ENCODE measurements at places on chromosomes 12 and 14.
A peak's percentile ranks its signal among the peaks of the same experiment; 100 is the strongest.

- DNase-seq, result no peak
Observed at GRCh38 chr14:94663538-94663937, 51.3 kb downstream of the SERPINA3 start.

- no peak for DNase-seq
Observed at GRCh38 chr12:70619471-70620152, 17.6 kb downstream of the PTPRB start.

DNA sequence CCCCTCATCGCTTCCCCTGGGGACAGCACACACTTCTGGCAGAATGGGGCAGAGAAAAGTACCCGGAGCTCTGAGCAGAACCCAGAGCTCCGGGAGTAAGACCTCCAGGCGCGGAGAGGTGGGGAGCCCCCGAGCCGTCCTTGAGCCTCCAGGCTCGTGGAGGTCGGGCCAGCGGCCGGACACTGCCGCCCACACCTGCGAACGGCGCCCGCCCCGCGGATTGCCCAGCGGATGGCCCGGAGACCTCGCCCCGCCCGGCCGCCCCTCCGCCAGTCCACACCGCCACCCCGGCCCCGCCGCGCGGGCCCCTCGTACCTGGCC is 344 bp downstream of the SPTLC2 start:
- DNase-seq, result no peak

- DNase-seq, result no peak
Observed at GRCh38 chr12:83793616-83794015, 1106.9 kb downstream of the TMTC2 start.

GRCh38 chr12:7042842-7043241 is 17.7 kb upstream of the C1S start:
- DNase-seq, result no peak

DNA sequence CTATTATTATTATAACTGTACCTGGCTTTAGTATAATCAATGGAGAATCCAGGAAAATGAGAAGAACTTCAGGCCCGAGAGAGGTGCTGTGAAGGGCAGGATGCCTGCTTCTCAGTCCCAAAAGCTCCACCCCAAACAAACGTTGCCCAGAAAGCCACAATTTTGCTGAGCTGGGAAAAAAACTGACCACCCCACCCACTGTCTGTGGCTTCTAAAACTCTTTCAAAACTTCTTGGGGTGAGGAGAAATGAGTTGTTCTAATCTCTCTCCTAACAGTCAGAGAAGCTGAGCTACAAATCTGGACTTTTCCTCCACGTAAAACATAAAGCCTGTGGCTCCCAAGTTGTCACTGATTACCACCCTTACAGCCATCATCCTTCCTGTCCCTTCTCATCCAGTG is 13.4 kb downstream of the VDR start:
- no peak for DNase-seq

DNA sequence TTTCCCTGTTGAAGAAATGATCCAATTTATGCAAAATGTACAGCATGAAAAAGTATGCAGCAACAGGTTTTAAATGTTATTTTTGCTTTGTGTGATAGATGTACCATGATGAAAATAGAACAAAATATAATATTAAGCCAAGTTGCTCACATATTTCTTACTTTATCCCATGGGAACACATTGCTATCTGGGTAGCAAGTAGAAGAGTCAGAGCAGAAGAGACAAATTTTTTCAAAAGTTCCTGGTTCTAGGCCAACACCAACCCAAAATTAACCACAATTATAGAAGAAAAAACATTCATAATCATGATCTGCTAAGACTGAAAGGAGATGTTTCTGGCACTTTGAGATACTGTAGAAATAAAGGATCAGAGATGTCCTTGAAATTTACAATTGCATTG is 79.9 kb upstream of the SYT10 start:
- no peak for DNase-seq

GRCh38 chr12:97109441-97109840 is 202.4 kb downstream of the NEDD1 start:
- no peak for DNase-seq

GRCh38 chr14:55782166-55782565 is 202.2 kb downstream of the KTN1 start:
- DNase-seq, result no peak

DNA sequence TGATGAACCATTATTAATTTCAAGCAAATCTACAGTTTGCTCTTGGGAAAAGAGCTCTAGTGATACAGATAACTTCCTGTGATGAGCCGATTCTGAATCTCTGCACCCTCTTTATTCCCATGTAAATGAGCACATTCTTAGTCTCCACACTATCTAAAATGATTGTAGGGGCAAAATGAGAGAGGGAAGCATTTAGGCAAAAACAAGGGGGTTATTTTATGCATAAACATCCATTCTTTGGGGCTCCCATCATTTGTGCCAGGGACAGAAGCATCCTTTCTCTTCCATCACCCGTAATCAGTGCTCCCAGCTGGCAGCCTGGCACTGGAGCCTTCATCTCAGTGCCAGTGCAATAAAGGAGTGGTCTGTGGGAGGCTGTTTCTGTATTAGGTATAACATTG is 1.7 kb upstream of the GPD1 start:
- DNase-seq, result no peak

DNA sequence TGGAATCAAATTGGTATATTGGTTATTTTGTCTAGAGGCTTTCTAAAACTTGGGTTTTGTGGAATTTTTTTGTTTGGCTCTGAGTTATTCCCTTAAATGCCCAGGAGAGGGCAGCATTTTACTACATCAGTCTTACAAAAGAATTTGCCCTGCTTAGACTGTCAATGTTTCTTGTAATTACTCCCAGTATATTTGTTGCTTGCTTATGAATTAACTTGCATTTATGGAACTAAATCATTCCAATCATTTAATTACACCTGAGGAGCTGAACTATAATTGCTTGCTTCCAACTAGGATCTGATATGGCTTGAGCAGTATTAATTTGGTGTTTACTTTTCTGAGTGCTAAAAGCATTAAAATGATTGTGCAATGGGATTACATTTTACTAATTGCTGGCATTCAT is 48.7 kb downstream of the MIPOL1 start:
- DNase-seq, result no peak

DNA sequence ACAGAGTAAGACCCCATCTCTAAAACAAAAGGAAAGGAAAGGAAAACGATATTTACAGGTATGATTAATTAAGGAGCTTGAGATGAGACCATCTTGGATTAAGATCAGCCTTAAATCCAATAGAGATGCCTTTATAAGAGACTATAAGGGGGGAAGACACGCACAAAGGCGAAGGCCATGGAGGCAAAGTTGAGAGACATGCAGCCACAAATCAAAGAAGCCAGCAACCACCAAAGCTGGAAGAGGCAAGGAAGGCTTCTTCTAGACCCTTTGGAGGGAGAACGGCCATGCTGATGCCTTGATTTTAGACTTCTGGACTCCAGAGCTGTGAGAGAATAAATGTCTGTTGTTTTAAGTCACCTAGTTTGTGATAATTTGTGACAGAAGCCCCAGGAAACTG is 39.6 kb upstream of the MED13L start:
- no peak for DNase-seq

- no peak for DNase-seq
Observed at GRCh38 chr14:82500222-82500621, 966.6 kb upstream of the SEL1L start.

DNA sequence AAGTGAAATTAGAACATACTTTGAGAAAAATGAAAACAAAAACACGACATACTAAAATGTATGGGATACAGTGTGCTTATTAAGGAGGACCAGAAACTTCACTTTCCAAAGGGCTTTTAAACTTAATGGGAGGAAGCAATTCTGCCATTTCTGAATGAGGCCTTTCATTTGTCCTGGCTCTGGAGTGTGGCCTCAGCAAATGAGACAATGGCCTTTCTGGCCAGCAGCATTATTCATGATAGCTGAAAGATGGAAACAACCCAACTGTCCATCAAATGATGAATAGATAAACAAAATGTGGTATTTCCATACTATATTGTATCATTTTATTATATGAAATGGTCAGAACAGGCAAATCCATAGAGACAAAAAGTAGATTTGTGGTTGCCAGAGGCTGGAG is 338.6 kb downstream of the CEP128 start:
- DNase-seq, result no peak

GRCh38 chr12:85029456-85029855 is 6.6 kb downstream of the TSPAN19 start:
- DNase-seq, result no peak

- no peak for DNase-seq
Observed at GRCh38 chr14:76930549-76930948, 98.0 kb downstream of the IRF2BPL start.

- DNase-seq, result no peak
Observed at GRCh38 chr12:99766408-99766807, 118.9 kb downstream of the GARIN6 start.

DNA sequence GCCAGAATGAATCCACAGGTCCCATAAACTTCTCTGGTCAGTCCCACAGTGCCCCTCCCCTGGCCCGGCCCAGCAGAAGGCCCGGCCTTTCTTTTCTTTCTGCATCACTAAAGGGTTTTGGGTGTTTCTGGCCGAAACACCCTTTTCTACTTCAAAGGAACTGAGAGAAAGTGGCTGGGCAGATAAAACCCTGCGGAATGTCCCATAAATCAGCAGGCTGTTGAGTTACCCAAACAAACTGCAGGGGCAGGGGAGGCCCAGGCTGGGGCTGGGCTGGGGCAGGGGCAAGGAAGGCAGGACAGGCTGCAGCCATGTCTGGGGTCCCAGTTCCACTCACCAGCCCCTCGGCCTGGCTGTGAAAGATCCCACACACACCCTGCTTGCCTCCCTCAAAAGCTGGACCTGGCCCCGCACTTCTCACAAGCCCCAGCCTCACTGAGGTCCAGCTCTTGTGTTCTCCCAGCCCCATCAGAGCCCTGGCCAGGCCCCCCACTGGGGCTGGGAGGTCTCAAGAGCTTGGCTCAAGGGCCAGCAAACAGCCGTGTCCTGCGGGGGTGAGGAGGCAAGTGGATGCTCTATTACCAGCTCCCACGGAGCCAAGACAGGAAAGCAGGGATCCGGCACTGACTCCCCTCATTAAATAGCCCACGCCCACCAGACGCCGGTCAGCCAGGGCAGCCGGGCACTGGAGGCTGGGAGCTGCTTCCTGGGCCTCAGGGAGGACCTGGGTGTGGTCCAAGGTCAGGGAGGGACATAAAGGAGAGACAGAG is 41.9 kb downstream of the CCNK start:
- DNase-seq, result no peak

DNA sequence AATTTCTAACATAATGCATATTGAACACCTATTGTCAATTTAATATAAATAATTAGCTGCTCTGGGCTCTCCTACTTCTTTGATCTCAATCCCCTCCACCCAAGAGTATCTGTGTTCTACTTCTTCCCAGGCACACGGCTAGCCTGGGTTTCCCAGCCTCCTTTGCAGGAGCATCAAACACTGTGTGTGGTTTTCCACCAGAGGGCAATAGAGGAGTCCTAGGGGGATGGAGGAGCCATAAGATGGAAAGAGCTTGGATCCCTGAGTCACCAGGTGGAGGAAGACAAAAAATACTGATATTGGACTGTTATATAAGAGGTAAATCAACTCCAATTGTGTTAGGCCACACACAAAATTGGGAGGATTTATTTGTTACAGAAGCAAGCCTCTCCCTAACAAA is 333.7 kb downstream of the GLT1D1 start:
- no peak for DNase-seq

DNA sequence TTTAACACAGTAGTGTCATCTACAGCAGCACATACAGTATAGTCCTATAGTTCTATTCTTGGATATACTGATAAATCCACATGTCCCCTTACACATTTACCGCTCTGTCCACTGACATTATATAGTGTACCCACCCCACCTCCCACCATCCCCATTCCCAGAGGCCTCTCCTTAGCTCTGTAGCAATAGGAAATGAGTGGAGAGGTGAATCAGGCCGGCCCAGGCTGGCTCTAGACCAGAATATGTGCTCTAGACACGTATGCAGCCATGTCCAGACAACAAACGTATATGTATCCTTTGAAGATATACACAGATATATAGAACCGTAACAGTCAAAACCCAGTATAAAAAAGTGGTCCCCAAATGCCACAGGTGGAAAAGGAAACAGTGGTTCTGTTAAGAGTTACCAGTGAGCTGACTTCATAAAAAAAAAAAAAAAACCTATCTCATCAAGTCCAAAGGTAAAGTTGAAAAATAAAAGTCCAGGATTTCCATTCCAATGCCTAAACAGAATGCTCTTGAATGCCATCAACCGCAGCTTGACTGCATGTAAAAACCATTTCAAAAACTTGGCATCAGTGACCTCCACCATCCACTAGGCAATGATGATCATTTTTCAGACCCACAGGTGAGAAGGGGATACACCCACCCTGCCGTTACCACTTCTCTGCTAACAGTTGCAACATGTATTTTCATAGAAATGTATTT is 16.7 kb downstream of the EGLN3 start:
- no peak for DNase-seq

GRCh38 chr14:60637479-60638315 is 11.6 kb downstream of the SIX1 start:
- DNase-seq, result peak; percentile 80

DNA sequence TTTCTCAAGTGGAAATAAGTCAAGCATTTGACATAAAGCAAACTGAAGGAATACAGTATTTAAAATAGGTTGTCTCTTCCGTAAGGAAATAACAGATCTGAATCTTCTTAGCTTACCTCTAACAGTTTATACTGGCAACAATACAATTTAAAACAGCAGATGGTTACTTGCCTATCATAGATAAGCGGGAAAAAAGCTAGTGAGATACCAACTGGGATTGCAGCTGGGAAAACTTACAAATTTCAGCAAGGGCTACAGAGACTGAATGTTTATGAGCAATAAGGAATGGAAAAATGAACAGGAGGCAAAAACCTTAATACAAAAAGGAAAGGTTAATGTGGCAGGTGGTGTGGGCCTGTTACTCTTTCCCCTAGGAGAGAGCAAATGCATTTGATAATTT is 220.0 kb downstream of the RASSF9 start:
- DNase-seq, result no peak

DNA sequence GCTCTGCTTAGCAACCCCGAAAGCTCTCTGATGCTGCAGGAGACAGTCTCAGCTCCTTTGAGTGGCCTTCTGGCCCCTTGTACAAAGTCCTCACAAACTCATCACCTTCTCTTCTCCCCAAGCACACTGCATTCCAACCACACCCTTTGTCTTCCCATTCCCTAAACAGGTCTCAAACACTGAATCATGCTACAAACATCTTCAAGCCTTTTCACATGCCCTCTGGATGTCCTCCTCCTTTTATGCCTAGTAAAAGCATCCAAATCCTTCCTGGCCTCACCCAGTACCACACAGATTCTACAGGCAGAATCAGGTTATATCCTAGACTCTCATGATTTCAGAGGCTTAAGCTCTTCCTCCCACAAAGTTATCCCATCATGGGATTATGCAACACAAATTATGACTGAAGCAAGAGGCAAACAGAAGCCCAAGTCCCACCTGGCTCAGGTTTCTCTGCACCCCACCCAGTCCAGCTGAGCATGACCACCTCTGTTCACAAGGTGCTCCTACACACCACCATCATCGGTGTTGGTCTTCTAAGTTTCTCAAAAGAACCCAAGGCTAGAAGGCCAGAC is 61.4 kb upstream of the PCED1B start:
- no peak for DNase-seq

DNA sequence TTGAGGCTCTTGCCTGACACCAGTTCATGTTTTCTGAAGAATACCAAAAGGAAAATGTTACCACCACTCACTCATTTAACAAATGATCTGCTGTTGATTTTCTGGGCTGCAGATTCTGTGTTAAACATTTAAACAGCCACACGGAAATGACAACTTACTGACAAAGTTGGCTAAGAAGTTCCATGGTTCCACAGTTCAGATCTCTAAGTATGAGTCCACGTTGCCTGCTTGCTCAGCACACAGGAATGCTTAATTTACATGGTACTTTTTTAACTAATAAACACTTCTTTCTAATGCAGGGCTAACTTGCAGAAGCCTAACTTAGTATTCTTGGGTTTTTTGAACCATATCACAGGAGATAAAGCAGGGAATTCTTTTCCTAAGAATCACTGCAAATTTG is 34.7 kb downstream of the PTGER2 start:
- no peak for DNase-seq
